ENCODE measurements at places on chromosomes 4 and X. TPM values are rescaled to one million over a fixed set of nuclear protein-coding genes. Genes with fewer than 3 reads are reported as not detected.

The EFNB1 gene
- polyA plus RNA-seq = 8.0 TPM

The MAGEA2B gene
- polyA plus RNA-seq = not detected

The PAK3 gene
- 13.2 TPM for polyA plus RNA-seq

The EGFL6 gene
- polyA plus RNA-seq = 0.02 TPM

The SOWAHD gene
- polyA plus RNA-seq = 0.30 TPM

The PPARGC1A gene
- polyA plus RNA-seq = 2.7 TPM

The DYNLT3 gene
- polyA plus RNA-seq = 8.5 TPM

The BMP2K gene
- polyA plus RNA-seq = 4.8 TPM

The STK26 gene
- polyA plus RNA-seq = 2.7 TPM

All from pancreas (tissue), 10 donors.